ENCODE measurements at places on chromosomes 7 and 10.
A peak's percentile ranks its signal among the peaks of the same experiment; 100 is the strongest.

DNA sequence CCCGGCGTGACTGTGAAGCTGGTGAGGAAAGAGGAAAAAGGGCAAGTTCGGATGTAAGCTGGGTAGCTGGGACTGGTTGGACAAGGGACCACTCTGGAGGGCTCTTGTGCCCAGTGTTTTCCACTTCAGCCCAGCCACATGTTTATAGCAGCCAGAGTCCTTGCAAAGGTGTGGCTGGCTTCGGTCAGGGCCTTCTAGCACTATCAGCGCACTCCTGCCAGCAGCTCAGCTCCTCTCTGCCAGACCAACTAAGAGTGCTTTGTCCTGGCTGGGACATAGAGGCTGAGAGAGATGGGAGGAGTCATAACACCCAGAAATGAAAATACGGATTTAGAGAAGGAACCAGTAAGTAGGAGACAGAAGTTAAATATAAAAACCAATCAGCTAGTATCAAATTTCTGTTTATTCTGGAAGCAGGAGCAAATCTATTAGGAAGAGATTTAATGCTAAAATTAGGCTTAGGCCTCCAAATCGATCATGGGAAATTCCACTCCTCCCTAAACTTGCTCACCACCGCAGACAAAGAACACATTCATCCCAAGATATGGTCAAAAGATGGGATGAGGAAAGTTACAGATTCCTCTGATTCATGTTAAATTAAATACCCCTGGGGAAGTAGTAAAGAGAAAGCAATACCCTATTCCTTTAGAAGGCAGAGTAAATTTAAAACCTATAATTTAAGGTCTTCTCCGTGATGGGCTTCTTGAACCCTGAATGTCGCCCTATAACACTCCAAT is 135.0 kb downstream of the RALA start:
- no peak for DNase-seq

DNA sequence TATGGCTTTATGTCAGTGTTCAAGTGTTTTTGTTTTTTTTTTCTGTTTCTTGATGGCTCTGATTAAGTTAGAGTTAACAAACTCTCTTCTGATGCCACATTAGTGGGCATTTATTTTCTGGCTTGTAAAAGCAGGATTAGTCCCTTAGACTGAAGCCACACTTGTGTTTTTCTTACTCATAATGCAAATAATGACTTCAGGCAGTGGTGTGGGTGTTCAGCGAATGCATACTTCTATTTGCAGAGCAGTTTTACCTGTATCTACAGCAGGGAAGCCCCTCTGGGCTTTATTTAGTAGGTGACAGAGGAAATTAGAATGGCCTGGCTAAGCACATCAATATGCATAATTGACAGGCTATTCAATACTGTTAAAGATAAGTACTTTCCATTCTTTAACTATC is 79.9 kb downstream of the CNNM2 start:
- peak; percentile 29 for DNase-seq

DNA sequence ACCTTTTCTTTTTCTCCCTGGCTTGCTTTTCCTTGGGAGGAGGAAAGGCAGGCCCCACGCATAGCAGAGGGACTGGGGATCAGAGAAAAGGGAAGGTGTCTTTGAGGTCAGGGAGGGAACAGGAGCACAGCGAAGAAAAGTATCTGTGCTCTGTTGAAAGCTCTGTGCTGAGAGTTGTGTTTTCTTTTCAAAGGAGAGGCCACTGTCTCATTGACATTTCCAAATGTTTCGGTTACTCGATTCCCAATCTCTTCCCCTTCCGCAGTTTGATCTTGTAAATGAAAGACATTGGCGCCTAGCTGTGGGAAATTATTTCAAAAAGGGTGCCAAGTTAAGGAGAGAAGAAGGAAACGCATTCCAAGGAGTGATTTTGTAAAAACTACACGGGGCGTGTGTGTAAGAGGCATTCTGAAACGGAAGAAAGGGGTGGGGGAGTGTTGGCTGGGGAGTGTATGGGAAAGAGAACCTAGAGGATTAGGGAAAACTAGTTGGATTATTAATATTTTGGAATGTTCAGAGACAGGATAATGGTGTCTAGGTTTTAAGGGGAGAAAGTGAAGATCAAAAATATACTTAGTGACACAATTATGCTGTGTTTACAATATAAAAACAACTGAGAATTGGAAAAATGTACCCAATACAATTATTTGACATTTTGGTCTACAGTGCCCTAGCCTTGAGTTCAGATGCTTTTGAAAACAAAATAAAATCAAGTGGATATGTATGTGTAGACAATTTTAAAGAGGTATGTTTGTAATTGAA is 708 bp downstream of the KLHDC10 start:
- no peak for DNase-seq

GRCh38 chr7:158827411-158828132 is 1.7 kb downstream of the ESYT2 start:
- no peak for DNase-seq

DNA sequence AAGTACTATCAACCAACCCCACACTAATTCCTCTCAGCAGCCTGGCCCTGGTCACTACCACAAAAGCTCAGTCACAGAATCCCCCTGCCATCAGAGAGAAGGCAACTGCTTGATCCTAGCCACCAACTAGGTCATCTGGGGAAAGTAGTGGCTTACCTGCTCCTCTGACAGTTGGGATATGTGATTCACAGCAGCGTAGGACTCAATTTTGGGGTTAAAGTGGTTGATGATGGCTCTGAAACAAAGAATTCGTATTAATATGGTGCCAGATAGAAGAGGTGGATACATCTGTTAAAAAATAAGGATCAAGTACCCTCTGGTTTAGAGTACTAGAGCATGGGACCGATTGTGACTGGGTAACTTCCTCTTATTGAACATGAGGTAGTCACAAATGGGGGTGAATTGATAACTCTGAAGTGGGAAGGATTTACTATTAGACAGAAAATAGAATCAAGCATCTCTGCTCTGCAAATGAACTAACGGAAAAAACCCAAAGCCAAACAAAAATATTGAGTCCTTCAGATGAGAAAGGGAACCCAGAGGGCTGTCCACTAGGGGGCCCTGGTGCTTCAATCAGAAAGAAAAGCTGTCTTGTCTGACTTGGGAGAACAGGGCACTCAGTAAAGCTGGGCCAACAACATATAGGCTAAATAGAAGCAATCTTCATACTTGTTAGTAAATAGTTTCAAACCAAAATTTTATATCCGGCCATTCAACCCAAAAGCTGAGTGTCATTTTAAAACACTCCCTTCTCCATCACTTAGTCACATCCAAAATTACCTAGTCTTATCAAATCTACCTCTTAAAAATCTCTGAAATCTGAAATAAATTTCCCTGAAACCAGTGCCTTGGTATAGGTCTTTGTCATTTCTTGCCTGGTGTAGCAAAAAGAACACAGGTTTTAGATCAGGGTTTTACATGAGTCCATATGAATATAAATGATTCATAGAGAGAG is 45.9 kb upstream of the KCNIP2 start:
- peak; percentile 75 for DNase-seq

GRCh38 chr10:27474741-27475140 is 29.4 kb upstream of the RAB18 start:
- DNase-seq, result no peak

- DNase-seq, result no peak
Observed at GRCh38 chr7:111113263-111114017, 22.5 kb downstream of the LRRN3 start.

DNA sequence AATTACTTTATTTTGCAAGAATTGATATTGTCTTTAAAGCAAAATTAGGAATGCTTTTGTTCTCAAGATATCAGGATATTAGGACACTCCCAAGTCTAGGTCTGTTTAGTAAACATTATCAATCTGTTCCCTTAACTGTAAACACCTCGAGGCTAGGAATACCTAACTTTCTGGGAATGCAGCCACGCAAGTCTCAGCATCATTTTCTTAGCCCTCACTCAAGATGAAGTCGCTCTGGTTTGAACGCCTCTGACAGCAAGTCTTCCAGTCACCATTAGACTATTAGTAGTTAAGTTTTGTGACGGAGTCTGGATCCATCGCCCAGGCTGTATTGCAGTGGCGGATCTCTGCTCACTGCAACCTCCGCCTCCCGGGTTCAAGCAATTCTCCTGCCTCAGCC is 128.0 kb upstream of the MYO3A start:
- no peak for DNase-seq

DNA sequence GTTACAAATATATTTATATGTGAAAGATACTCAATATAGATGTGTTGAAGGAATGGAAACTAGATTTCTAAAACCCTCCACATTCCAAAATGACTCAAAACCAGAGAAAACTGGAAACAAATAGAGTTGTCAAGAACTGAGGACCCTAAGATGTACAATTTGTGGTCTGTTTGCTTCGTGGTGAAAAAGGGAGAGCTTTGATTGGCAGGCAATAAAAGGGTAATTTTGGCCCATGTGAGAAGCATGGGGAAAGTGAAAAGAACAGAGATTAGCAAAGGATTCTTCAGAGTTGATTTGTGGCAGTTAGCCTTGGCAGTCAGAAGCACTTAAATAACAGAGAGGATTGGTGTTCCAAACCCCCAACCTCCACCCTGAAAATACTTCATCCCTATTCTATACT is 37.1 kb upstream of the DKK1 start:
- DNase-seq, result no peak

GRCh38 chr7:156478486-156478885 is 162.1 kb upstream of the RNF32 start:
- no peak for DNase-seq

DNA sequence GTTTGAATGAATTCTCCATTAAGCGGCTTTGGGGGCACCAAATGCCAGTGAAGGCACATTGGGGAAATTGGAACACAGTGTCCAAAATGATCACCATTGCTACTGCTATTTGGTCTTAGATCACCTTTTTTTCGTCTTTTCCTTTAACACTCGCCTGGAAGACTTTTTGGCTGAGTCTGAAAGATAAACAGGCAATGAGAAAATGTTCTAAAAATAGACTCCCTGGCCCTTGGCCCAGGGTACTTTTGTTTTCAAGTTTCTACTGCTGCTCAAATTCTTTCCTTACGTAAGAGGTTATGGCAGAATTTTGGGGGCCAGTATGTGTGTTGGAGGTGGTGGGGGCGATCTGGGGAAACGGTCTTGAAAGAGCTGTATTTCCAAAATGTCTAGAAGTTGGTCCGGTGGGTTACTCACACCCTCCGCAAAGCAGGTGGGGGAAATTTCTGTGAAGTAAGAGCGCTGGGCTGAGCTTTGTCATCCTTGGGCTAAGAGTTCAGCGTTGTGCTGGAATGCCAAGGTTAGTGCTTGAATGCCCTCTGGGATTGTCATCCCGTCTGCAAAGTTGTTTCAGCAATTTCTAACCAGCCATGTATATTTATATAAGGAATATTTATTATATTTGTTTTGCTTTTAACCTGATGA is 1.3 kb upstream of the ITPRIP start:
- DNase-seq, result no peak

GRCh38 chr10:128059266-128059981 is 66.8 kb downstream of the MKI67 start:
- no peak for DNase-seq

GRCh38 chr10:96211764-96212163 is 59.6 kb downstream of the BLNK start:
- DNase-seq, result no peak

GRCh38 chr7:106561666-106562411 is 99.1 kb downstream of the CCDC71L start:
- DNase-seq, result no peak

- DNase-seq, result peak; percentile 76
Observed at GRCh38 chr7:106425017-106425719, 140.4 kb upstream of the NAMPT start.

DNA sequence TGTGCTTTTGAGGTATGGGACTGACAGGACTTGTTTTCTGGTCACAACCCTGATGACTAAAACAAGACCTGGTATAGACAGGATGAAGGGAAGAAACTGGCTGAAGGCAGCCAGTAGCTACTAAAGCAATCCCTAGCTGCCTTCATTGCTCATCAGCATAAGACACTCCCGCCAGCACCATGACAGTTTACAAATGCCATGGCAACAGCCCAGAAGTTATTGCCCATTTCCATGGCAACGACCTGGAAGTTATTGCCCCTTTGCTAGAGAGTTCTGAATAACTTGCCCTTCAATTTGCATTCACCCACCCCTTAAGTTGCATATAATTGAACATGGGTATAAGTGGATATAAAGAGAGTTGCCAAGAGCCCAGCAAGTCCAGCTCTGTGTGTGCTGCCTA is 169.6 kb upstream of the FAM171A1 start:
- no peak for DNase-seq

DNA sequence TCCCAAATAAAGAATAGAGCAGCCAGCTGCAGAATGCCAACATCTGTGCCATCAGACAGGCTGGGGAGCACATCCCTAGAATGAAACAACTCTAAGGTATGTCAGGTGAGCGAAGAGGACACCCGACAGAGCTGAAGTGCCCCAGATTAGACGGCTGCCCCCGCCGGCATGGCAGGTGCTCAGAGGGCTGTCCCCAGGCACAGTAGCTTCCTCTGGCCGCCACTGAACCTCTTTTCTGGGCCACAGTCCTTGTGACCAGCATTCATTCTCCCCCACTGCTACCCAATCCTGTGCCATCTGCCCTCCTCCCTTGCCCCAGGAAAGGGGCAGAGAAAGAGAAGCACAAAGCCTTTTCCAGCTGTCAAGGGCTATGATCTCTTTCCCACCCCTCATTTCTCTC is 41.7 kb downstream of the RGS10 start:
- DNase-seq, result no peak

- DNase-seq, result no peak
Observed at GRCh38 chr7:150439967-150440366, 10.5 kb upstream of the GIMAP8 start.

DNA sequence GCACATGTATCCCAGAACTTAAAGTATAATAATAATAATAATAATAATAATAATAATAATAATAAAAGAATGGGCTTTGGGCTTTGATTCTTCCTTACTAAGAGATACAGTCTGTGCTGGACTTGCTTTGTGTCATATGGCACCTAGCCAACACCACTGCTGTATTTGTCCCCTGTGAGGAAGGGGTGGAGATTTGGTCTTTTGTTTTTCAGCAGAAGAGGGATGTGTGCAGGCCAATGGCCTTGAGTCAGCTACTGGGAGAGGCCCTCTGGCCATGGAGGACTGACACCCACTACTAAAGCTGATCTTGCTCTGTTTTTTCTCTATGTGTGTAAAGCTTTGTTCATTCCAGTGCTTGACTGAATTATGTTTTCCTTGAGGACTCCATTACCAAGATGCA is 573.0 kb upstream of the PCDH15 start:
- no peak for DNase-seq

DNA sequence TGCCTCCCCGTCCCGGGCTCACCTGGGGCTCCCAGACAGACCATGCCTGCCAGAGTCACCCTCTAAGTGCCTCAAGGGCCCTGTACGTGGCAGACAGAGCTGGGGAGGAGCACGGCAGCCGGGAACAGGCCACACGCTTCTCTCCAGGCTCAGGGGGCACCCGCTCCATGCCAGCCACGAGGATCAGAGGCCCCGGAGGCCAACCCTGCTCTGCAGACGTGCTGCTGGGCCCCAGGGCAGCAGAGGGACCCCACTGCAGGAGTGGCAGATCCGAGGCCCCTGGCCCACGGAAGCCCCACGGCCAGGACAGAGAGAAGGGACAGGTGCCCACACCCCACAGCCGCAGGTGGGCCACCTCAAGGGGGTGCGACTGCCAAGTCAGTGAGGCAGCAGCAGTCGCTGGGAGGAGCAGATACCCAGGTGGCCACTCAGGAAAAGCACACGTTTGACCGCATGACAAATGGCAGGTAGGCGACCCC is 58.4 kb upstream of the TNRC18 start:
- DNase-seq, result no peak
